ENCODE measurements at places on chromosomes 5 and 9.

DNA sequence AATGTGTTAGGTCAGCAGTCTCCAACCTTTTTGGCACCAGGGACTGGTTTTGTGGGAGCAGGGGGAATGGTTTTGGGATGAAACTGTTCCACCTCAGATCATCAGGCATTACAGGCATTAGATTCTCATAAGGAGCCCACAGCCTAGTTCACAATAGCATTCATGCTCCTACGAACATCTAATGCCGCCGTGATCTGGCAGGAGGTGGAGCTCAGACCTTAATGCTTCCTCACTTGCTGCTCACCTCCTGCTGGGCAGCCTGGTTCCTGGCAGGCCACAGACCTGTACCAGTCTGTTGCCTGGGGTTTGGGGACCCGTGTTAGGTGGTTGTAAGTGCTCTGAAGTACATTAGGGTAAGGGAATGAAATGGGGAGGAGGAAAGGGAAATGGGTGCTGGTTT lies 9.7 kb upstream of the CTNNA1 start:
- no peak for DNase-seq

DNA sequence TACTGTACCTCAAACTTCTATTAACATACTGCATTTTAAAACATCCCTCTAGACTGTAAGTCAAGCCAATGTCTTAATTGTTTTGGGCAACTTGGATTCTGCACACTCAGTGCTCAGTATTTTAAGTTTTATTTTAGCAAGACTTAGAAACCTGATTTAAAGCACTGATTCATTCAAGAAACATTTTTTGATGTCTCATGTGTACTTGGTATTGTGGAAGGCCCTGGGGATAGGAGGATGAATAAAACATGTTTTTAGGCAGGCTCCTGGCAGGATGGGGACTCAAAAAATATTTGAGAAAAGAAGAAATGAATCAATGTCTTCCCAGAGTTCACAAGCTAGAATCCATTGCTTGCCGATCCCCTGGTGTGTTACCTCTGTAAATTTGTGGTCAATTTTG lies 334.0 kb upstream of the PUM3 start:
- DNase-seq: no peak

- no peak for DNase-seq
Measured at GRCh38 chr9:27645161-27645840, 72.0 kb upstream of the C9orf72 start.

DNA sequence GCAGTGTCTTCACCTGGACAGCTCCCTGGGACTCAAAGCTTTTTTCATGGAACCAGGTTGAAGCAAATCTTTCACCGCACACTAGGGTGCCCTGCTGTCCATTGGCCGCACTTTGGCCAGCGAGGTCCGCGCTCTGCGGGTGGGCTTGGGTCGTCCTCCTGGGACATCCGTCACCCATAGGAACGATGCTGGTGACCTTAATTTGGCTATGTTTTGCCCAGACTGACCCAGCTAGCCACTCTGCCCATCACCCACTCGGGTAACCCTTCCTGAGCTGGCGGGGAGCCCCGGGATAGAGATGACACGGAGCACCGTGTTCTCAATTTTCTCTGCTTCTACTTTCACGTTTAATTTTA lies 25.9 kb downstream of the ZDHHC11B start:
- DNase-seq: no peak

DNA sequence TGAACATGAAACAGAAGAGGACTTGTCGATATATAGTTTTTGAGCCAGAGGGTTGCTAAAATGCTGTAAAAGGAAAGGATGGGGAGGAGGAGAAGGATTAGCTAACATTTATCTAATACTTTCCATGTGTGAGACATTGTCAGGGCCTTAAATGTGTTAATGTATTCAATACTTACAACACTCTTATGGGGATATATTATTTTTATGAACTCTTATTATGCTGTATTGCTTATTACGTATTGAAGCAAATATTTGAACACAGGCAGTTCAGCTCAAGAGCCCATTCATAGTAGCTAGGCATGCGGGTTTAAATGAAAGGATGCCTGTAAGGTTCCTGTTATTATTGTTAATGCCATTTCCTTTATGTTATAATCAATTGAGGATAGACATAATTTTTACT lies 391.5 kb downstream of the CCDC171 start:
- no peak for DNase-seq

- no peak for DNase-seq
Measured at GRCh38 chr5:93221-93980, 1.4 kb downstream of the PLEKHG4B start.

- no peak for DNase-seq
Measured at GRCh38 chr9:23563517-23563916, 262.5 kb downstream of the ELAVL2 start.

DNA sequence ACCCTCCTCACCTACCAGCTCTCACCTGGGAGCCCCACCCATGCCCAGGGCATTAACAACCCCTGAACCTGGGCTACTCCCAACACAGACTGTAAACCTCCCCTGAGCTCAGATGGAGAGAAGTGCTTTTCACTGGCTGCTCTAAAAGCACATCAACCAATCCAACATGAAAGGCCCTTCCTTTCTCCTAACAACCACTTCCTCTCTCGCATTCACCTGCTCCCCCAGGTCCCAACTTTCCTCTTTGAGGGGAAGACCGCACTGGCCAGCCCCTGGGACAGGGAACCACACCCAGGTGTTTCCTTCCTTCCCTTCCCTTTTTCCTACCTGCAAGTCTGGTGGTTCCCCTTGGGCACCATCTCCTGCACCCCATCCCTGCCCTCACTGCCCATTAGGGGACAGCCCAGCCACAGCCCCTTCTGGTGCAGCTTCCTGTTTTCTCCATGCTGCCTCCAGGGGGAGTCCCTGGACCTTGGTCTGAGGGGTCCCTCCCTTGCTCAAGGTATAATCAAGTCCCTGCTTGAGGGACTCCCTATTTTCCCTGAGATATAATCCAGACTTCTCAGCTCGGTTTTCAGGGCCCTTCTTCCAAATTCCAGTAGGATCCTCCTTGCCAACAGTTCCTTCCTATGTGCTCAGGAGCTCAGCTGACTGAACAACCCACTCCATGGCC lies 30.5 kb upstream of the DAB2IP start:
- no peak for DNase-seq

DNA sequence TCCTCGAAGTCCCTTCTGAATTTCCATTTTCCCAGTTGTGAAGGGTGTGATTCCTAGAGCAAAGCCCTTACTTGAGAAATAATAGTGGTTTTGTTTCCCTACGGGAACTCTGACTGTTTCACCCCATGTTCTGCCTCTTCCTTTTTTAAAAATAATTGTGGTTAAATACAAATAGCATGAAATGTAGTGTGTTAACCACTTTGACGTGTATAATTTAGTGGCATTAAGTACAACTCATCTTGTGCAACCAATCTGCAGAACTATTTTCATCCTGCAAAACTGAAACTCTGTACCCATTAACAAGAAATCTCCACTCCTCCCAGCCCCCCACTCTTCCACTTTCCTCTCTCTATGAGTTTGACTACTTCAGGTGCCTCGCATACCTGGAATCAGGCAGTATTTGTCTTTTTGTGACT lies 35.6 kb upstream of the HAND1 start:
- no peak for DNase-seq

DNA sequence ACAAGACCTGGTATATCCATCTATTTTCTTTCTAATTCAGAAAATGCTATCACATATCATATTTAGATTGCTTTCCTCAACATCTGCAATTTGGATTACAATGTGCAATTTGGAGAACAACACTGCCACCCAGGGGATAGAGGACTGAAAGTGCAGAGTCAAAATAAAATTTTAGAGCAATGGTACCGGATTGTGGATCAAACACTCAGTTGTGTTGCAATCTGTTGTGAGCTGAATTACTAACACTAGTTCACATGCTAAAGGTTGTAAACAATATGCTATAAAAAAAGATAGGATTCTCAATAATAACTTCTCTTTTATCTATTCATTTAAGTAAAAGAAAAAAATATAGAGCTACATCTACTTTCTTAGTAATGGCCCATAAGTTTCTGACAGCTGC lies 11.9 kb upstream of the SRFBP1 start:
- DNase-seq: no peak

DNA sequence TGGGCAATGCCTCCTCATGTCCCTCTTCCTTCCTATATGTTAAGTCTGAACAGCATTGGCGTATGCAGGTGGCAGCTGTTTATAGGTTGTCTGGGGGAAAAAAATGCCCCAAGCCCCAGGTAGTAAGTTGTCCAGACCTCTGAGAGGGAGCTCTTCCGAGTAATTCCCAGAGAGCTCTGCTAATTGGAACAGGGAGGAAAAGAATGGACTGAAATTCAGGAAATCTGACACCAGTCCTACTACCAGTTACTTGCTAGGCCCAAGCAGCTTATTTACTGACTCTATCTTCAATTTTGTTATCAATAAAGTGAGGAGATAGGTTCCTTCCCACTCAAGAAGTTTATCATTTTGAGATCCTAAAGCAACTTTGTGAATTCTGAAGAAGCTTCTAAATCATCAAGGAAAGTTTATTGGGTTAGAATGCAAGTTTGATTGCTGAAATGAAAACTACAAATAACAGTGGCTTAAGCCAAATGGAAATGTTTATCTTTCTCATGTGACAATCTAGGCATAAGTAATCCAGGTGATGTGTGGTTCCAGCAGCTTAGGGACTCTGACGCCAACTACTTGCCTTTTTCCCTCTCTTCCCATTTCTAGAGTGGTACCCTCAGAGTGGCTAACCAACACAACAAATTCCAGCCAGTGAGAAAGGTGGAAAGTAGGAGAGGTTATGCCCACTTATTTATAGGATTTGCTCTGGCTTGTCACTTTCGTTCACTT lies 5.6 kb downstream of the STK32A start:
- DNase-seq: no peak

- no peak for DNase-seq
Measured at GRCh38 chr5:161022151-161022550, 170.1 kb upstream of the ATP10B start.

- DNase-seq: peak; percentile 51
Measured at GRCh38 chr5:113606298-113607134, 93.0 kb downstream of the YTHDC2 start.

GRCh38 chr5:74556006-74556405 lies 84.5 kb downstream of the ENC1 start:
- no peak for DNase-seq

- DNase-seq: no peak
Measured at GRCh38 chr5:72151646-72152045, 44.4 kb downstream of the MAP1B start.

- DNase-seq: no peak
Measured at GRCh38 chr5:96172436-96172835, 210.8 kb upstream of the ELL2 start.

- no peak for DNase-seq
Measured at GRCh38 chr9:133670466-133670865, 34.3 kb downstream of the DBH start.

DNA sequence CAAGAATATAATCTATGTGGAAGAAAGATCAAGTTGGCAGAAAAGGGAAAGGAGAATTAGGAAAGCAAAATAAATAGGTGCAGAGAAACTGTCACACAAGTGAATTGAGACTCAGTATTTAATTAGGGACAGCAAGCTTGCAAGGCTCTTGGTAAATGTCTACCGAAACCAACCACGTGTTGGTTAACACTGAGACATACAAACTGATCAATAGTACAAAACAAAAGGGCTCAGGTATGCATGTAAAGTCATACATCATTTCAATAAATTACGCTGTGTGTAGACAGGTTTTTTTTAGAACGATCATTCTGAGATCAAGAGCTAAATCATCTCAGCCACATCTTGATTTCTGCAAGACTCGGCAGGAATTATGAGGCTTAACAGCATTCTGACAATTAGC lies 225.4 kb downstream of the EBF1 start:
- DNase-seq: no peak

DNA sequence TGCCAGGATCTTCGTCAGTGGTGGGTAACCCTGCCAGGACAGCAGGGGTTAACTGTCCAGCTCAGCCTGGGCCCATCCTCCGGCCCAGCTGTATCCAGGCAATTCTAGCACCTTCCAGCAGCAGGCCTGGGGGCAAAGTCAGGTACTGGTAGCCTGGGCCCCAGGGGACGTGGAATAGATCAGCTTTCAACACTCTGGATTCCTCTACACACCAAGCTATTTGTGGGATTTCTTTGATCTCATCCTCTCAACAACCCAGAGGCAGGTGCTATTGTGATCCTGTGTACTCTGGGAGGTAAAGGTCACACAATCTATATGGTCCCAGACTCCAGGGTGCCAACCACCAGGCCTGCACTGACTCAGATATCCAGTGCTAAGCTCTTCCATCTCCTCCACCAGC lies 8.7 kb upstream of the SPOUT1 start:
- DNase-seq: no peak

DNA sequence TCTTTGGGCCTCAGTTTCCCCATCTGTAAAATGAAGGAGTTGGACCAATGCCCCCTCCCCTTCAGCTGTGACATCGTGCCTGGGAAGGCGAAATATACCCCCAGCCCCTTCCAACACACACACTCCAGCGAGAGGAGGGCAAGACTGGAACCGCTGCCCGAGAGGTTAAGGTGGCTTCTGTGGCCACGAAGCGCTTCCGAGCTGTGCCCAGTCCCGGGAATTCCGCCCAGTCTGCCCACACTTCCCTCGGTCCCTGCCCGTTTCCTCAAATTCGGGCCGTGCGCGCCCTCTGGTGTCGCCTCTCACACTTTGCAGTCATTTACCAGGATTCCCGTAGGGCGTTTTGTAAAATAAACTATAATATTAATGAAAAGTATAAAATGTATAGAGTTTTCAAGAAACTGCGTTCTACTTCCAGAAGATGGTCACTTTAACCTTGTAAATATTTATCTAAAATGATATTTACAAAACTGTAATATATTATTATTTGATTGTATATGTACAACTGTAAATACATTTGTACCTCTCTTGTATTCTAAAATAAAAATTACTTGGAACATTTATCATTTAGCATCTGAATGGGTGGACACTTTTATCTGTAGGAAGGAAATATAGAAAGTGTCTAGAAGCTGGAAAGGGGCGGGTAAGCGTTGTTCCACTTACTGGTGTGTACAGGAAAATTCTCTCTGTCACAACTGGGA lies 11.0 kb upstream of the EXOSC2 start:
- DNase-seq: peak; percentile 49

DNA sequence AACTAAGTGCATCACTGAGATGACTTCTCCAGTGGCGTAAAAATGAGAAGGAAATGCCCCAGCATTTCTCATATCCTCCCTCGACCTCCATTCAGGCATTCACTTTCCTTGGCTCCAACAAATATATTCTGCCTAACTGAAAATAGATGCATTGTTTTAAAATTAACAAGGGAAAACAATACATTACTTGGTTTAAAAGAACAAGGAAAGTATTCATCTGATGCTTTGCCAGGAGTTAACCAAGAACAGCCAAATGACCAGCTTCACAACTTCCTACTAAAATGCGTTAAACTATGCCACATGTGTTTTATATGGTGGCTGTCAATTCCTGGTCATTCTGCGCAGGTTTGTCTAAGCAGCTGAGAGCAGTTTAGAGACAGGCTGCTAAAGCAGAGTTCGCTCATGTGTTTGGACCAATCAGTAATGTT lies 121.4 kb downstream of the GNAQ start:
- no peak for DNase-seq

GRCh38 chr5:10393491-10393890 lies 40.0 kb downstream of the MARCHF6 start:
- no peak for DNase-seq

All from CD4-positive, alpha-beta memory T cell (primary cell).